DMS 273 treated with DMSO at 0.1 percent for 48 hours (cell line): ENCODE measurements at places on chromosomes 3 and 15.

GRCh38 chr3:117519776-117520175 is 810.2 kb downstream of the TUSC7 start:
- no peak for DNase-seq

- no peak for DNase-seq
Observed at GRCh38 chr3:127607675-127608361, 9.6 kb downstream of the MCM2 start.

DNA sequence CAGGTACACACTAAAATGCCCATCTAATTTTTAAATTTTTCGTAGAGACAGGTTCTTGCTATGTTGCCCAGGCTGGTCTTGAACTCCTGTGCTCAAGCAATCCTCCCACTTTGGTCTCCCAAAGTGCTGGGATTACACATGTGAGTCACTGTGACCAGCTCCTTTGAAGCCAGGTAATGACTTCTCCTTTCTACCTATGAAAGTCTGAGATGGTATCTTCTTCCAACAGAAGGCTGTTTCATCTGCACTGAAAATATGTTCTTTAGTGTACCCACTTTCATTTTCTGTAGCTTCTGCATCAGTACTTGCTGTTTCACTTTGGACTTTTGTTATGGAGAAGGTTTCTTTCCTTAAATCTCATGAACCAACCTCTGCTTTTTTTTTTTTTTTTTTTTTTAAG is 8.8 kb downstream of the OIP5 start:
- DNase-seq: no peak

- DNase-seq: no peak
Observed at GRCh38 chr3:89038869-89039268, 68.6 kb upstream of the EPHA3 start.

DNA sequence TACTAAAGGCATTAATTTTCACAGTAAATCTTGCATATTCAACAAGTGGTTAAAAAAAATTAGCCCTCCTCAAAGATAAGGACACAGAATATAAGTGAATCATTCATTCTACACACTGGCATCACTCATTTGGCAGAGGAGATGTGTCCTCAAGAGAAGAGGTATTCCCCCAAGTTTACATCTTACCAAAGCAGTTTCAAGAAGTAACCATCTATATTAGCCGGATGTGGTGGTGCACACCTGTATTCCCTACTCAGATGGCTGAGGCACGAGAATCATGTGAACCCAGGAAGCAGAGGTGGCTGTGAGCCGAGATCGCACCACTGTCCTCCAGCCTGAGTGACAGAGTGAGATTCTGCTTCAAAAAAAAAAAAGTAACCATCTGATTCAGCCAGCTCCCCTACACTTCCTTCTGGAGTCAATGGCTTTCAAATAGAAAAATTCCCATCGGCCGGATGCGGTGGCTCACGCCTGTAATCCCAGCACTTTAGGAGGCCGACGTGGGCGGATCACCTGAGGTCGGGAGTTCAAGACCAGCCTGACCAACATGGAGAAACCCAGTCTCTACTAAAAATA is 15.4 kb downstream of the RAF1 start:
- no peak for DNase-seq

DNA sequence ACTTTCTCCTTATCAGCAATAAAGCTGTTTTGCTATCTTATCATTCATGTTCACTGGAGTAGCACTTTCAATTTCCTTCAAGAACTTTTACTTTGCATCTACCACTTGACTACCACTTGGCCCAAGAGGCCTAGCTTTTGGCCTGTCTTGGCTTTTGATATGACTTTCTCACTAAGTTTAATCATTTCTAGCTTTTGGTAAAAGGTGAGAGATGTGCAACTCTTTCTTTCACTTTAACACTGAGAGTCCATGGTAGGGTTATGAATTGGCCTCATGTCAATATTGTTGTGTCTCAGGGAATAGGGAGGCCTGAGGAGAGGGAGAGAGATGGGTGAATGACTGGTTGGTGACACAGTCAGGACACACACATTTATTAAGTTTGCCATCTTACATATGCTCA is 31.0 kb upstream of the FAM3D start:
- DNase-seq: no peak

- DNase-seq: no peak
Observed at GRCh38 chr15:80856400-80856799, 77.2 kb downstream of the CEMIP start.

- no peak for DNase-seq
Observed at GRCh38 chr15:74196175-74196574, 6.4 kb downstream of the STRA6 start.

- DNase-seq: no peak
Observed at GRCh38 chr3:171508676-171509075, 48.5 kb upstream of the TNIK start.

- DNase-seq: no peak
Observed at GRCh38 chr3:118782755-118783202, 251.9 kb downstream of the IGSF11 start.

GRCh38 chr3:64244011-64244942 is 19.0 kb upstream of the PRICKLE2 start:
- DNase-seq: peak; percentile 46

DNA sequence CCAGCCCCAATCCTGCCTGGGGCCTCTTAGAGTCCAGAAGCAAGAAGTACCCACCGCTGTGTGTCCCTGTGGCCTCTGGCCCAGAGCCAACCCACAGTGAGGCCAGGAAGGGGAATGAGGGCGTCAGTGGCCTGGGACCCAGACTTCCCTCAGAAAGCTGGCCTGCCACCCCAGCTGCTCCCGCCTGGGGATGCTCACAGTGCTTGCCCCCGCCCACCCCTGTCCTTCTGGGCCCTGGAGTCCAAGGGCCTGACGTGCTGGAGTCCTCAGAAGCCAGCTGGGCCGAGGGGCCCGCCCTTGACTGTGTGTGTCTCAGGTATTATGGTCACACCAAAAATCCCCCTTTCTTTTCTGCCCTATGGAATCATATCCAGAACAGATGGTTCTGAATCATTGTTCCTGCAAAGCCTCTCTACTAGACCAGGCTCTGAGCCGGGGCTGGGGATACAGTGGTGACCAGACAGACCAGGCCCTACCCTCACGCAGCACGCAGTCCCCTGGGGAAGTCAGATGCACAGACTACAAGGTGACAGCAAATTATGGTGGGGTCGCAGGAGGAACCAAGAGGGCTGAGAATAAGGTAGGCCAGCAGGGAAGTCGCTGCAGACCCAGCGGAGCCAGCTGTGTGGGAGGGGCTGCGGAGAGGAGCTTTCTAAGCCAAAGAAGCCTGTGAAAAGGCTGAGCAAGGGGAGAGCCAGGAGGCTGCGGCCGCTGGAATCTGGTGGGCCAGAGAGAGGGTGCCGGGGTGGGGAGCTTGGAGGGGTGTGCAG is 99.1 kb downstream of the VGLL4 start:
- DNase-seq: no peak

DNA sequence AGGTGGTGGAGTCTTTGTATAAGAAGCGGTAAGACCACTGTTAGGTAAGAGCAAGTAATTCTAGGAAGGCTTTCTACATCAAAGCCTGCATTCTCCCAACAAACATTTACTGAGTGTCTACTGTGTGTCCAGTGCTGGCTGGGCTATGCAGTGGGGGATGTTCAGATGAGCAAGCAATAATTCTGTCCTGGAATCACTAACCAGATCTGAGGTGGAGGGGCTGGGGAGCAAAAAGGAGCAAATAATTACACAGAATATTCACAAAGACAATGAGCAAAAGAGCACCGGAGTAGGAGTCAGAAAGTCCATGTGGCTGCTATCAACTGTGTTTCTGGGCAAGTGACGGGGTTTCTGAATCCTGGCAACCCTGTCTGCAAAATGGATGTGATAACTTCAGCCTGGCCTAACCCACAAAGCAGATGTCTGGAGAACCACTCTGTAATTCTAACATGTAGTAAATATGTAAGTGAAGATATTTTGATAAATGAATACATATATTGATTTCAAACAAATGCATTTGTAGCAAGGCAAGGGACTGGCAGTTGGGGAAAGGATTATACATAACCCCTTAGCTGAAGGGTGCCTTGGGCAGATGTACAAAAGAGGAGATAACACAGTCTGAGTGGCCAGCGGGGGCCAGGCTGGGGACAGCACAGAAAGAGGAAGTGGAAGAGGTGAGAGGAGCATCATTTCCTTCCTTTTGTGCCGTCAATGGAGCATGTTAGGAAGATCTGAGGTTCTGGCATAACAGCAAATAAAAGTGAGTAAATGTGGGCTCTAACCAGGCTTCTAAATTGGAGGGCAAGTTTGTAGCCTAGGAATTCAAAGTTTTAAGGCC is 28.8 kb downstream of the CYP8B1 start:
- no peak for DNase-seq

DNA sequence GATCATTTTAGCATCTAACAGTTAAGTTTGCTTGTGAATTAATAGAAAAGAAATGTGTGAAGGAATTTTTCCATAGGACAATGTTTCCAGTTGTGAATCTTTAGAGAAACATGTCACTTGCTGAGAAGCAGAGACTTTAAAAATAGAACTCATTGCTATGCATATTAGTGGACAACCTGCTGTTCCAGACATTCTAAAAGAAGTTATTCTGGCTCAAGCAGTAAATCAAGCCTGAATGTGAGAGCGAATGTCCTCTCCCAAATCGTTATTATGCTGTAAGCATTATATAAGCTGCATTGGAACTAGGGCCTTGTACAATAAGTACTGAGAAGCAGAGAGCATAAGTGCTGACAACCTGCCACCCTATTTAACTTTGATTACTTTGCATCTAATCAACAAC is 990.9 kb downstream of the PLOD2 start:
- no peak for DNase-seq

DNA sequence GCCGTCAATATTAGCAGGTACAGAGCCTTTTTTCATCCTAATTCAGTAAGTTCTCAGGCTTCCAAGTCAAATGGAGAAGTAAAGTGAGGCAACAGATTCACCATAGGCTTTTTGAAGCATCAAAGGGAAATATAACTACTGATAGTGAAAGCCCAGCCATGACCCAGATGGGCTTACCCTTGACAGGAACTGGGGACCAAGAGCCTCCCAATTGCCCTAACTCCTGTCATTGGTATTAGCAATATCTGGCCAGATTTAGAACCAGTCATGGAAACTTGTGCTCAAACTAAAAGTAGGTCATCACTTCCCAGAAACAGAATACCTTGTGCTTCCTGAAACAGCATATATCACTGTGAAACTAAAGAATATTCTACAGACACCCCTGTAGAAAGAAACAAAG is 33.0 kb downstream of the NME9 start:
- no peak for DNase-seq

- DNase-seq: no peak
Observed at GRCh38 chr3:121895121-121895520, 920 bp downstream of the SLC15A2 start.

- no peak for DNase-seq
Observed at GRCh38 chr3:100577382-100578008, 31.9 kb upstream of the ADGRG7 start.

DNA sequence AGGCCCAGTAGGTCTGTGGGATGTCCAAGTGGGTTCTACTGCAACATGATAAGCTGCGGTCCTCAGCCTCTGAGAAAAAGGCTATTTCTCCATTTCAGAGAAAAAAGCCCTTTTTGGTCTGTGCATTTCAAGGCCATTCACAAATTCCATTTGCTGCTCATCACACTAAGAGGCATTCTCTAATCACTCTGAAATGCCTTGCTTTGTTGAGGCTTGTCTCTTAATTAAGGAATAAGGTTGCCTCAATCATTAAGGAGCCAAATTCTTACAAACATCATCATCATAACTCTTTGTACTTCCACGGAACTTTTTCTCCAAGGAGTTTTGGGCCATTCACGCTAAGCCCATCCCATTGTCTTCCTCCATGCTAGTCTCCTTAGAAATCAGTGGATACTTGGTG is 74.4 kb downstream of the BOC start:
- no peak for DNase-seq

DNA sequence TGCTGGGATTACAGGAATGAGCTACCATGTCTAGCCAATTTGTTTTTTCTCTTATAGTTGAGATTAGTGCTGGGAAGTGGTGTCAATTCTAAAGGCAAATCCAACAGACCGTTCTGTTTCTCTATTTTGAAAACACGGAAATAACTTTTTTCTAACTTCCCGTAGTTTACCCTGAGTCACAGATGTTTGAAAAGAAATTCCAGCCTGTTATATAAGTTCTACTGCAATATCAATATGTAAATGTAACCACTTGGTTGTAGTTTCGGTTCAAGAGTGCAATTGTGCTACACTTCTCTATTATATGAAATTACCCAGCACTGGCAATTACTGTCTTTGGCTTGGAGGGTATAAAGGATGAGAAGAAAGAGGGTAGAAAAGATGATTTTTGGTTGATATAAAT is 22.3 kb upstream of the GNB4 start:
- DNase-seq: no peak

DNA sequence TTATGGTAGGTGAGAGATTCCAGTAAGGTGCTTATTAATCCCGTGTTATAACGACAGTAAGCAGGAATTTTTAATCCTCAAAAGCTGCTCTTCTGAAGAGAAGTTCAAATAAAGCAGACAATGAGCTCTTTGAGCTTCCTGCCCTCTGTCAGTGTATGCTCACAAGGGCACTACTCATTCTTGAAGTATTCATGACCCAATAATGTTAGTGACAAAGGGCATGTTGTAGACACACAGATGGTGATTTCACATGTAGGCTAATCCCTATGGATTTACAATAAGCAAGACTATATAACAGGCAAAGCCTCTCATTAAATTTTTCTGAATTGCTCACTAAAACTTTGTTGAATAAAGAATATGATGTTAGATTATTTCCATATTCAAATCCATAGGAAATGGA is 578.6 kb downstream of the RSL24D1 start:
- DNase-seq: no peak

DNA sequence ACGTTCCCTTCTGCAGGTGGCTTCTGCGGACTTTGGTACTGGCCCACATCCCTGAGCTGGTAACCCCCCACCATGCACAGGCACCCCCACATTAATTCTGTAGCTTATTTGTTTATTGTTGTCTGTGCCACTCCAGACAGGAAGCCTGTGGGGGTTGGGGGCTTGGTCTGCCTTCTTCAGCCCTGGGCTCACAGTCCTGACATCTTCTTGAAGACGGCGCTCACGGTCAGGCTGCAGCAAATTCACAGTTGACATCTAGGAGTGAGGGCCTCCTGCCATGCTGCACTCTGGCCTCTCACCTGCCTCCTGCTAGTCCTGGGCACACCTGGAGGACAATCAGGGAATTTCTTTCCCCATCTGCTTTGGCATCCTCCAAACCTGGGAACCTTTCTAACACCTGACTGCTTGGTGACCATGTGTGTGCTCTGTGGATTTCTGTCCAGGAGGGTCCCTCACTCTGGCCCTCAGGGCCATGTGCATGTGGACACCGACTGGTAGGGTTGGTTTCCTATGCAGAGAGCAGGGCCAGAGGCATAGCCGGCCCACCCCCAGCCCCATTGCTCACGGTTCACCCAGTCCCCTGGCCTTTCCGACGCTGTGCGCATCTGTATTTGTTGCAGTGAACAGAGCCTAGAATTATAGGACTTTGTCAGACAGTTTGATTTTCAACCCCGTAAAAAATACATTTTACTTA is 68.8 kb downstream of the APBA2 start:
- DNase-seq: no peak

DNA sequence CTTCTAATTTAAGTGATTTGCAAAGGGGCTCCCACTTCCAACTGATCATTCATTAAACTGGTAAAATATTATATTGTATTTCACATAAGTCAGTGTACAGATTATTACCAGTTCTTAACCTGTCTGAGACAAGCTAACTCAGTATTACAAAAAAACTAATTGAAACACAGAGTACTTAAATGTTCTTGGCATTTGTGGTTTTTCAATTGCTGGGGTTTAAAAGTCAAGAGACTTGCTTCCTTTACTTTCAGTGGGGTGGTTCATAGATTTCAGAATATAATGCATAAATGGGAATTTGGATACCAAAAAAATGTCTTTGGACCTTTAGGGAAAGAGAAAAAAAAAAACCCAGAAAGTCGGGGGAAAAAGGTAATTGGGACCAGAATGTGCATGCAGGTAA is 85.0 kb downstream of the ATP10A start:
- no peak for DNase-seq

GRCh38 chr15:28962851-28963710 is 77.3 kb downstream of the APBA2 start:
- no peak for DNase-seq
